ENCODE measurements at places on chromosomes 4 and X. TPM values are rescaled to one million over a fixed set of nuclear protein-coding genes. Genes with fewer than 3 reads are reported as not detected.

STK32B gene
- polyA plus RNA-seq = 1.7 TPM

SHROOM2 gene
- polyA plus RNA-seq = 3.4 TPM

GUCY1B1 gene
- polyA plus RNA-seq = 1.5 TPM

HADH gene
- 32.4 TPM for polyA plus RNA-seq

SFRP2 gene
- polyA plus RNA-seq = 108 TPM

TCEAL2 gene
- polyA plus RNA-seq = not detected

LRCH2 gene
- 0.88 TPM for polyA plus RNA-seq

ENAM gene
- polyA plus RNA-seq = not detected

CFAP47 gene
- not detected for polyA plus RNA-seq

PARM1 gene
- 2.0 TPM for polyA plus RNA-seq

All from H1 (cell line).